NCI-H2107 (cell line): ENCODE measurements at places on chromosomes 4 and X.

DNA sequence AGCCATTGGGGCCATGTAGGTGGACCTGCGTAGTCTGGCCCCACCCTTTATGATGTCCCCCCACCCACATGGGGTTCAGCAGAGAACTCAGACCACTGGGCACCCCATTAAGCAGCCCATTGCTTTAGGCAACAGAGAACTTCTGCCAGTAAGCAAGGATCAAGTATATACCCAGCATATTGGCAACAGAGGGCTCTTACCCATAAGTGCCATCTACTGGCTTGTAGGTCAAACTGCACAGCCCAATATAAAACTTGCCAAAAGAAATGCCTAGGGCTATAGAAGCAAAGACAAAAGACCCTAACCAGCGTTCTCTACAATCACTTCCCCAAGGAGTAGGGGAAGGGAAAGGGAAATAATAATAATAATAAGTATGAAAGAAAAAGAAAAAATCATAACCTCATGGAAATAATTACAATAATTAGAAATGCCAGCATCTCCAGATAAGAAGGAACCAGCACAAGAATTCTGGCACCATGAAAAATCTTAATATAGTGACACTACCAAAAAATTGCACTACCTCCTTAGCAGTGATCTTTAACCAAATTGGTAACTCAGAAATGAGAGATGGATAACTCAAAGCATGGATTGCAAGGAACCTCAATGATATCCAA, 1090.7 kb downstream of the FAT4 start:
- no peak for DNase-seq

GRCh38 chrX:24306440-24306839, 7.4 kb downstream of the SUPT20HL2 start:
- no peak for DNase-seq

DNA sequence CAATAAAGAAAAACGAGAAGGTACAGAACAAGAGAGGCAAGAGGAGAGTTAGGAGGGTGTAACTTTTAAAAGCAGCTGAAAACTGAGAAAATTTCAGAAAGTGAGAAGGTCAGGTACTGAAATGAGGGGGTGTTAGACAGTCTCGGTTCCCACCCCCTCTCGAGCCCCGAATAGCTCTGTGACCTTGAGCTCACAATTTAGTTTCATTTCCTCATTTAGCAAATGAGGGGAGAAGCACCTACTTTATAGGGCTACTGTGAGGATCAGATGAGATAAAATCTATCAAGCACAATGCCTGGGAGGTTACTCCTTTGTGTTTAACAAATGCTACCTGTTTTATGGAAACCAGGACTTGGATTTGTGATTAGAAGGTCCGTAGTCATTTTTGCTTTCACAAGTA, 4.9 kb downstream of the UGT8 start:
- DNase-seq, result no peak

GRCh38 chr4:87044511-87045233, 109.9 kb downstream of the AFF1 start:
- no peak for DNase-seq

- peak; percentile 35 for DNase-seq
These were observed 71.7 kb upstream of the BCOR start for GRCh38 chrX:40169193-40170101.

DNA sequence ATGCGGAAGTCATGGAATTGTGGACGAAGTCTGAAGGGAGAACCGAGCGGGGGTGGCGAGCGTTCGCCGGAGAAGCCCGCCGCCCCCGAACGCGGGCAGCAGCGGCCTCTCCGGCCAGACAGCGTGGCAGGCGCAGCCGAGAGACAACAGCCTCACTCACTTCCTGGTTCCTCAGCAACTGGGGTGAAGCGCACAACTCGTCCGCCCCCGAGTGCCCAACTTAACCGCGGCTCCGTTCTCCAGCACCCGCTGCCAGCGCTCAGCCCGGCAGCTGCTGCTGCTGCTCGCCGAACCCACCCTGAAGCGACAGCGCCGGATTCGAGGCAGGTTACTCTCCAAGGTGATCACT, 68.0 kb downstream of the NOCT start:
- DNase-seq, result peak; percentile 18

GRCh38 chr4:11532138-11532537, 103.4 kb upstream of the HS3ST1 start:
- DNase-seq, result no peak

GRCh38 chrX:113962343-113962742, 621.5 kb upstream of the HTR2C start:
- DNase-seq, result no peak

GRCh38 chr4:87052615-87053014, 117.8 kb downstream of the AFF1 start:
- DNase-seq, result no peak

GRCh38 chrX:96394598-96394997, 290.0 kb upstream of the DIAPH2 start:
- DNase-seq, result no peak
